ENCODE measurements at places on chromosomes 12 and 14.

GRCh38 chr12:120690083-120690450, 3.1 kb downstream of the MLEC start:
- H3K4me3 ChIP-seq = no peak overlapping the region
- DNase-seq = no peak
- H3K27ac ChIP-seq = no peak overlapping the region
- peaks cover 44% of the 10 kb centered on the region for H3K36me3 ChIP-seq

GRCh38 chr14:33686856-33687255, 264.0 kb downstream of the EGLN3 start:
- no peak overlapping the region for H3K27ac ChIP-seq
- no peak overlapping the region for H3K4me3 ChIP-seq
- H3K27me3 ChIP-seq = no peaks in the 10 kb centered on the region
- no peaks in the 10 kb centered on the region for H3K4me1 ChIP-seq

- H3K4me3 ChIP-seq = no peak overlapping the region
- peaks cover 16% of the 10 kb centered on the region for H3K4me1 ChIP-seq
- no peaks in the 10 kb centered on the region for H3K36me3 ChIP-seq
- peak; percentile 79 for DNase-seq
- no peak overlapping the region for H3K27ac ChIP-seq
These were observed 50.3 kb downstream of the MAP1LC3B2 start for GRCh38 chr12:116609319-116610114.

DNA sequence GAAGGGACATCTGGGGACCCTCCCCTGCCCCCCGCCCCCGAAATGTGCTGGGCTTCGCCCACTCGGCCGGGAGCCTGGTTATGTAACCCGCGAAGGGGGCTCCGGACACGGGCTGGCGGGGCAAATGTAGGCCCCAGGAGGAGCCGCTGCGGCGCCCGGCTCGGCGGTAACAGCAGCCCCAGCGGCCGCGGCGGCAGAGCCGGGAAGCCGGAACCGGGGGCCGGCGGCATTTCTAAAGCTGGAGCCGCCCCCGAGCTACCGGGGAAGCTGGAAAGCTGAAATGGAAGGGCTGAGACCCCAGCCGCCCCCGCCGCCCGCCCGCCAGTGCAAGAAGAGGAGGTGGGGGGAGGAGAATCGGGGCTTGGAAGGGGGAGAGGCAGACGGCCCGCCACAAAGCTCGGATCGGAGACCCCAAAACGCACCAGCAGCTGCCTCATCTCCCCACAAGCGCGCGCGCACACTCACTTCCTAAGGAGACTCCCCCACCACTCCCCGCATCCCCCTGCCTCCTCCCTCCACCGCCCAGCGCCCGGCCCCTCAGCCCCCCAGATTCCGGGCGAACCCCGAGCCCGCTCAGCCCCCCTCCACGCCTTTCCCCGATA, 1.5 kb downstream of the KDM2B start:
- no peaks in the 10 kb centered on the region for H3K27me3 ChIP-seq
- H3K4me3 ChIP-seq = peak overlapping the region; percentile 54
- H3K27ac ChIP-seq = peak overlapping the region; percentile 88
- peak; percentile 67 for DNase-seq
- peaks cover 47% of the 10 kb centered on the region for H3K4me1 ChIP-seq
- H3K36me3 ChIP-seq = peaks cover 7% of the 10 kb centered on the region

GRCh38 chr14:32428875-32429274, 99.8 kb downstream of the AKAP6 start:
- H3K36me3 ChIP-seq = no peaks in the 10 kb centered on the region
- no peak overlapping the region for H3K4me3 ChIP-seq
- no peaks in the 10 kb centered on the region for H3K27me3 ChIP-seq
- no peak overlapping the region for H3K27ac ChIP-seq
- DNase-seq = no peak

DNA sequence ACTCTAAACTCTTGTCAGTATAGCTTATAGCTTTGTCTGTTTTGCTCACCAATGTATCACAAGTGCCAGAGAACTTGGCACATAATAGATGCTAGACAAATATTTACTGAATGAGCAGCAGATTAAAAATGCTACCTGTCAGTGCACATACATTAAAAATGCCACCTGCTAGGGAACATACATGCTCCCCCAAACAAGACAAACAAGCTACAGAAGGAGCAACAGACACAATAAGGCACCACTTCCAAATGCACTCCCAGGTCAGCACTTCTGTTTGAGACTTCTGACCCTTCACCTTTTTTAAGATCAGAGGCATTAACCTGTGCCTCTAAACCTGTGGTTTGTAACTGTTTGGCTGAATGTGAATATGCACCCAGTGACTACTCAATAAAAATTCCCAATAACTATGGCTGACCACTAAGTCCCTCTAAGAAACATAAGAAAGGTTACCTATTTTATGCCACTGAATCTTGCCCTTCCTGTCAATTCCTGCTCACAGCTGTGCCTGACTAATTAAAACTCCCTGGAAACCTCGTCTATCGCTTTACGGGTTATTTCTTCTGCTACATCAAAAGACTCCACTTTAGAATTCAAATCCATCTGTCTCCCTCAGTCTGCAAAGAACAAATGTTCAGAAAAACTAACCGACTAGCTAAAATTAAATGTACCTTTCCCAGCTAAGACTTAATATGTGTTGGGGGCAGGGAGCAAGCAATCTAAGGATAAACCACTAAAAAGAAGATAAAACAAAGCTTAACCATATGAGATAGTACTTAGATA, 41.0 kb downstream of the HECTD4 start:
- H3K36me3 ChIP-seq = no peaks in the 10 kb centered on the region
- peaks cover 11% of the 10 kb centered on the region for H3K4me1 ChIP-seq
- no peaks in the 10 kb centered on the region for H3K27me3 ChIP-seq
- no peak overlapping the region for H3K4me3 ChIP-seq

DNA sequence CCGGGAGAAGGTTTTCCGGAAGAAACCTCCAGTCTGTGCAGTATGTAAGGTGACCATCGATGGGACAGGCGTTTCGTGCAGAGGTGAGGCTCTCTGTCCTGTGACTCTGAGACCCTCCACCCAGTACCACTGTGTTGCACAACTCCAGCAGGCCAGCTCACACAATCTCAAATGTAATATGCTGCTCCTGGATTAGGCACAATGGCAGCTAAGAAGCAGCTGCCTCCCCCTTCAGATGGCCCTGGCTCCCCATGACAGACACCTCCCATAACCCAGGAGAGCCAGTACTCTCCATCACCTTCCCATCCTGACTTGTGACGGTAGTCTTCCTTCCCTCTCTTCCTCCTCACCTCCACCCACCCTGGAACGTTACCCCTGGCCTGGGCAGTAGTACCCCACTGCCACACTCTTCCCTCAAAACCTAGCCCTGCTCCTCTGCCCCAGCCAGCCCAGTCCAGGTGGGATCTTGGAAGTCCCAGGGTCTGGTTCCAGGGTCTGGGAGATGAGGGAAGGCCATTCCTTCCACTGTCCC, 2.1 kb downstream of the TNS2 start:
- H3K36me3 ChIP-seq = peaks cover 2% of the 10 kb centered on the region
- DNase-seq = no peak
- H3K27me3 ChIP-seq = no peaks in the 10 kb centered on the region
- peaks cover 44% of the 10 kb centered on the region for H3K4me1 ChIP-seq
- no peak overlapping the region for H3K4me3 ChIP-seq

- H3K27me3 ChIP-seq = no peaks in the 10 kb centered on the region
- H3K4me1 ChIP-seq = no peaks in the 10 kb centered on the region
- H3K27ac ChIP-seq = no peak overlapping the region
- peaks cover 81% of the 10 kb centered on the region for H3K36me3 ChIP-seq
These were observed 59.9 kb downstream of the HSP90AA1 start for GRCh38 chr14:102026934-102027333.

DNA sequence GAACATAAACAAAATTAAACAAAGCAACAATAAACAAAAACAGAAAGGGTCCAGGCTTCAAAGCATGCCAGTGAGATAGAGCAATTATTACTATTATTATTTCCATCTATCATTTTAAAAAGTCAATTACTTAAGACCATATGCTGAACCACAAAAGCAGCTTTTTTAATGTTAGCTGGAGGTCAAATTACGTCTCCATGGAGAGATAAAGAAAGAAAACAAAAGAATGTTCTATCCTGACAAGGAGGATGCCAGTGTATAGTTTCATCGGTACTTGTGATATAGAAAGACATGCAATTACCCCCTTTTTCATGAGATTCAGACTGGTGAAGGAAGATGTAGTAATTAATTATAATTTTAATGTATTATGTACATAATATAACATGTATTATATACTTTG, 81.6 kb upstream of the DCN start:
- DNase-seq = no peak
- H3K36me3 ChIP-seq = no peaks in the 10 kb centered on the region
- H3K4me1 ChIP-seq = no peaks in the 10 kb centered on the region

DNA sequence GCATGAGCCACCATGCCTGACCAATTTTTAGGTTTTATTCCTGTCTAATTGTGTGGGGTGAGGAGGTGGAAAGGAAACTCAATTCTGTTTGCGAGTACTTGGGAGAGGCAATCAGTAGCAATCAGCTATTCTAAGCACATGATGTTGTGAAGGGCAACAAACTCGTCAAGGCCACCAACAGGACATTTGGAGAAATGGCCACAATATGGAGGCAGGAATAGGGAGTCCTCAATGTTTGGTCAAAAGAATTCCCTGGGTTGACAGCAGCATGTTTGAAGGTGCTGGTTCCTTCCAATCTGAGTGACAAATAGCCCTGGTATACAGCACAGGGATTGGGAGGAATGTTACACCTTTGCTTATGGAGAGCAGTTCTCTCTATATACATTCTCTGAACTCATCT, 32.7 kb upstream of the USP44 start:
- H3K27ac ChIP-seq = no peak overlapping the region
- peaks cover 4% of the 10 kb centered on the region for H3K27me3 ChIP-seq
- H3K36me3 ChIP-seq = no peaks in the 10 kb centered on the region
- no peak overlapping the region for H3K4me3 ChIP-seq
- no peaks in the 10 kb centered on the region for H3K4me1 ChIP-seq

DNA sequence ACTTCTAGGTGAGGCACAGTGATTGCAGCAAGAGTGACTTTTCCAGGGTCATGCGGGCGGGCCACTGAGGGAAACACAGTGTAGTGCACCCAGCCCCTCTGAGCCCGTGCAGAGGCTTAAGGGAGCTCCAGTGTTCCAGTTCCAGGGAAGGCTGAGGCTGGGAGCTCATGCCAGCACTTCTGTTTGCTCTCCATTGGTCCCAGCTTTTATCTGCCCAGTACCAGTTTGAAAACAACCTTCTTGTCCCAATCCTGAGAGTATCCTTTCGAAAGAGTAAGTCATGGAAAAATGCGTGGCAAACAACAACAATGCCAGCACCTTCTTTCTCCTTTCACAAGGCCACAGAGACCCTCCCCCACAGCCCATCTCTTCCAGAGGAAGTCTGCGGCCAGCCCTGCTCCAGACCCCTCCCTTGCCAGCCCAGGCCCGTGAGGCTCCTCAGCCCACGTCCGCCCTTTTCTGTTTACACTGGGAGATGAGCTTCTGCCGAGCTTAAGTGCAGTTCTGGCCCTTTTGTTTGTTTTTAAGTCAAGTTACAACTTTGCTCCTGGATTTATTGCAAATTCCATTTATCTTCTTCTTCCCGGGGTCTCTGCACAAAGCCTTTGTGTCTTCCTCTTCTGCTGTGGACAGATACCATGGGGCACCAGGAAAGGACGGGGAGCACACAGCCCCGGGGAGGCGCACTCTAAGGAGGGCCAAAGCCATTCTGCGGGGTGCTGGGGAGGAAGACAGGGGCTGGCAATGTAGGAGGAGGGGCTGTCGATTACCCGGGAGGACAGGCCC, 185.6 kb downstream of the ZFP36L1 start:
- H3K4me1 ChIP-seq = peaks cover 2% of the 10 kb centered on the region
- no peaks in the 10 kb centered on the region for H3K27me3 ChIP-seq
- no peak overlapping the region for H3K27ac ChIP-seq
- H3K4me3 ChIP-seq = no peak overlapping the region

DNA sequence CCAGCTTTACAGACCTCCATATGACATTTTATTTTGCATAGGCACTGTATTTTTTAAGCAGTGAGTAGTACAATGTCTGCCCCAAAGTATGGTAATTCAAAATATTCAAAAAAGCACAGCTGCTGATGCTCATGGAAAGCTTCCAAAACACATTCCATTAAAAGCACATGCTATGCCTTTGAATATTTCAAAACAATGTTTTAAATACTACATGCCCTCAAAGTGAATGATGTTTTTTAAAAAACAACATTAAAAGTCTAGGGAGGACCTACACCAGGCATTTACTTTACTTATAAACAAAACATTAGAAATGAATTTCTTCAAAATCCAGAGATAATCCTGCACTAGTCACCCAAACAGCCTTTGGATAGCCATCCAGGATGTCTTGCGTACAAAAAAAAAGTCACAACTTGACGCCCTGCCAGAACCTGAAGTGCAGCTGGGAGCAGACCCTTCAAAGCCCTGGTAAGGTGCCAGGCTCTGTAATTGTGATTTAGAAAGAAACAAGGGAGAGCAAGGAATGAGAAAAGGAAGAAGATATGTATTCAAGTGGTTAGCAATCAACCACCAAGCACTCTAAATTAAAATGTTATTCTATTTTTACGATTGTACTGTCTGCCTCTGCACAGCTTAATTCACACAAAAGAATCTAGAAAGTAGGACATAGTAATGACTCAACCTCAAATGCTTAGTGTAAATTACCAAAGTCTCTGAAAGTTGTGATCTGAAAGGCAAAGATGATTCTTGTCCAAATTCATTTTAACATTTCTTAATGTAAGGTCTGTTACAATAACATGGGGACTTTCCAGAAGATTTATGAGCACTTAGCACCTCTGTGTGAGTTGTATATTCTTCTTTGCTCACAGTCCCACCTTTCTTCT, 31.9 kb downstream of the CEP83 start:
- peaks cover 4% of the 10 kb centered on the region for H3K36me3 ChIP-seq
- no peak overlapping the region for H3K4me3 ChIP-seq
- DNase-seq = no peak
- no peaks in the 10 kb centered on the region for H3K27me3 ChIP-seq

GRCh38 chr12:65742018-65743010, 82.0 kb upstream of the HMGA2 start:
- no peak overlapping the region for H3K27ac ChIP-seq
- peak overlapping the region; percentile 34 for H3K4me3 ChIP-seq
- no peaks in the 10 kb centered on the region for H3K27me3 ChIP-seq
- DNase-seq = peak; percentile 11

DNA sequence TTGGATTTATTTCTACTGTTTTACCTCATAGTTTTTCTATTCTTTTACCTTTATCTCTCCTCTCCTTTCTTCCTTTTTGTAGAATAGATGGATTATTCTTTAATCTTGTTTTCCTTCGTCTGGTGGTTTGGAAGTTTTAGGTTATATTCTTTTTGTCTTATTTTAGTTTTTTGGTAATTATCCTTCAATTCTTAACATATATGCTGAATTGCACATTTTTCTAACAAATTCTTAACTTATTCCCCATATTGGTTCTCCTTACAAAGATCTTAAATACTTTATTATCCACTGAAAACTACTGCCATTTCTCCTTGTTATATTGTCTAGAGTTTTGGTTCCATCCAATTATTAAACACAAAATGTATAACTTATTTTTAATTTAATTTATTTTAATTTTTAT, 42.3 kb downstream of the CATSPERB start:
- H3K4me1 ChIP-seq = no peaks in the 10 kb centered on the region
- no peaks in the 10 kb centered on the region for H3K27me3 ChIP-seq
- H3K4me3 ChIP-seq = no peak overlapping the region
- H3K27ac ChIP-seq = no peak overlapping the region
- no peaks in the 10 kb centered on the region for H3K36me3 ChIP-seq
- DNase-seq = no peak
